ENCODE measurements at places on chromosomes 2 and 18.

GRCh38 chr2:207086136-207086535 is 79.6 kb downstream of the KLF7 start:
- DNase-seq = no peak

DNA sequence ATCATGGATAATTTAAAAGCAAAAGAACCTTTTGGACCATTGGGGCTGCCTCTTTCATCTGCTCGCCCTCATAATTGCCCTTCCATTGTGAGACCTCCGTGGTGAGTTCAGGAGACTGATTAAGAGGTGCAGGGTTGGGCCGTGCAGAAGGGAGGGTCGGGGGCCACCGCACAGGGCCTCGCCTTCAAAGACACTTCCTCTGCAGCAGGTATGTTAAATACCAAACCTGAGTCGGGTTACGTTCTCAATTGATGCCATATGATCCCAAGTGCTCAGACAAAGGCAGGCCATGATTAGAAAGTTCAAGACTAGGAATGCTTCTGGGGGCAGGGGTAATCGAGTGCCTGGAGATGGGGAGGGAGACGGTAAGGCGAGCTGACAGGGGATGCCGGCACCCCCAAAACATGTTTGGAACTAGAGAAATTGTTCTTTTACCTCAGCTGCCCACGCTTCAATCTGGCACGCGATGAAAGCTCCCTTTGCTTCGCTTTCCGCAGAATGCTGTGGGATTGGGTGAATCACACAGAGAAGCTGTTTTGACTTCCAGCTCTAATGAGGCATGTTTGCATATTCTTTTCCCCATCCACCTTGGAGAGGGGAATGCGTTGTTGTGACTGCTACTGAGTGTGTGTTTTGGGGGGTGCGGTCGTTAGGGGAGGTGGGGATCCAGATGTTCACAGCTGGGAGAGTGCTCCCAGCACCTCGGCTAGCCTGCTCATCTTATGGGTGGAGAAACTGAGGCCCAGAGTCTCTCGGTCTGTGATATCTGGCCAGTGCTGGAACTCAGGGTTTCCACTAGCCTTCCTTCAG is 309.1 kb downstream of the MYCN start:
- DNase-seq = peak; percentile 34

GRCh38 chr18:68740966-68741365 is 26.1 kb upstream of the TMX3 start:
- DNase-seq = no peak

DNA sequence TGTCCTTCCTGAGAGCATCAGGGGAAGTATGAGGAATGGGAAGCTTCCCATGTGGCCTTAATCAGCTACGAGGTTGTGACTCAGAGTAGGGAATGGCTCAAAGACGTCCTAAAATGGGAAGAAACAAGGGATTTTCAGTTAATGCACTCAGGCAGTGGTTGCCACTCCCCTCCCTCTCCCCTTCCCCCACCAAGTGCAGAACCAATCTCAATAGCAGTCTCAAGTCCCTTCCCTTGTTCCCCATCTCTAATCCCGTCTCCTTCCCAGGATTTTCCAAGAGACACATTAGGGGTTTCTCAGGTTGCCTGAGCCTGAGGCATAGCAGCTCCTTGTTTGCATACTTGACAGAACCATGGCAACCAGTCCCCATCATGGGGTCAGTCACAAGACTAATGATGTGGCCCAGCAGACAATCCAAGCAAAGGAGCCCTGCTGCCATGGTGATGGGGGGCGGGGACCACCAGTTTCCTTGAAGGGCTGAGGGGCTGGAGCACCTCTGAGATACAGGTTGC is 18.2 kb upstream of the RESP18 start:
- peak; percentile 30 for DNase-seq

- no peak for DNase-seq
Observed at GRCh38 chr18:24456549-24456948, 3.9 kb upstream of the HRH4 start.

- peak; percentile 62 for DNase-seq
Observed at GRCh38 chr18:46324087-46324955, 220.1 kb downstream of the HAUS1 start.

- no peak for DNase-seq
Observed at GRCh38 chr2:119693967-119694366, 15.0 kb downstream of the TMEM177 start.

DNA sequence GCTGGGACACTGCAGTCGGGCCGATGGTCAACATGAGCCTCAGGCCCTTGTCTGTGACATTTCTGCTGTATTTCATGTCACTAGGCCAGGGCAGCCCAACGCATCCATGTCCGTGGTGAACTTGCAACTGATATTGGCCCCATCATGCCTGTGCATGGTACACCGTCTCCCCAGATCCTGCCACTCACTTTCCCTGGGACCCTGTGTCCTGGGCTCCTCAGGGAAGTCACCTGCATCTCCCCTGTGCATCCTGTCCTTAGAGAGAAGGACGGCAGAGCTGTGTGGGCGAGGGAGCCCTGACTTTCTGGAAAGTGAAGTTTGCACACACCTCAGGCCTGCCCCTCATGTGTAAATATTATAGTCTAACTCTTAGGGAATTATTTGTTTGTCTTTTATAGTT is 123.3 kb downstream of the ACKR3 start:
- no peak for DNase-seq

GRCh38 chr18:58044370-58045241 is 580 bp downstream of the NEDD4L start:
- DNase-seq = peak; percentile 43

- DNase-seq = peak; percentile 22
Observed at GRCh38 chr18:27017901-27018500, 152.5 kb upstream of the AQP4 start.

DNA sequence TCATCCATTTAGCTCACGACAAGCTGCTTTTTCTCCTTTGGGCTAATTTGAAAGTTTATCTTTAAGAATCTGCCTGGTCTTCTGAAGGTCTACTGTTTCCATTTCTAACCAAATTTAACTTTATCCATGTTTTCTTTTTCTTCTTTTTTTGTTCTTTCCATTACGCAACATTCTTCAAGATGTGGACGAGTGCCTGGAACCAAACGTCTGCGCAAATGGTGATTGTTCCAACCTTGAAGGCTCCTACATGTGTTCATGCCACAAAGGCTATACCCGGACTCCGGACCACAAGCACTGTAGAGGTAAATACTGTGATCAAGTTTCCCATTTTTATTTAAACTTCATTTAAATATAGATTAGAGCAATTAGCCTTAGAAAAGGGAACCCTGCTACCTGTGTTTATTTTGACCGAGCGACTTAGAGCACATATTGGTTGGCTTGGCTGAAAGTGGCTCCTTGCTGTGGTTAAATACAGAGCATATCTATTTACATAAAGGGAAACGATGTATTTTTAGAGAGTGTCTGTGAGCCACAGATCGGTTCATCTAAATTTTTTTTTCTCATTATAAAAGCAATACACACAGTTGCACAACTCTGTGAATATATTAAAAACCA is 183.4 kb upstream of the RASGRP3 start:
- DNase-seq = no peak

DNA sequence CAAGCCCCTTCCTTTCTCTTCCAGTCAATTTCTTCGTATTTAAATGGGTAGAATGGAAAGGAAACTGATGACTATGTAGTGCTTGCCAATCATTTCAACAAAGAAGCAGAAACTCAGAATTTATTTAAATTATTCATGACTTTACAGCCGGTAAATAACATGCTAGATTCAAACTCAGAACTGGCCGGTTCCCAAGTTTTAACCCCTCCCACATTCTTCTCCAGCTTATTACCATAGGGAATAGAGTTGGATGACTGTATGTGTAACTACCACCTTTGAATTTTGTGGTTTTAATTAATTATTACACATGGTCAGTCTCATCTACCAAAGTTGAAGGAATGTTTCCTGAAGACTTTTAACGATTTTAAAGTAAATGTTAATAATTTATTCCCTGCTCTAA is 819.3 kb upstream of the LRATD1 start:
- DNase-seq = no peak
